ENCODE measurements at places on chromosomes 3 and 15.

DNA sequence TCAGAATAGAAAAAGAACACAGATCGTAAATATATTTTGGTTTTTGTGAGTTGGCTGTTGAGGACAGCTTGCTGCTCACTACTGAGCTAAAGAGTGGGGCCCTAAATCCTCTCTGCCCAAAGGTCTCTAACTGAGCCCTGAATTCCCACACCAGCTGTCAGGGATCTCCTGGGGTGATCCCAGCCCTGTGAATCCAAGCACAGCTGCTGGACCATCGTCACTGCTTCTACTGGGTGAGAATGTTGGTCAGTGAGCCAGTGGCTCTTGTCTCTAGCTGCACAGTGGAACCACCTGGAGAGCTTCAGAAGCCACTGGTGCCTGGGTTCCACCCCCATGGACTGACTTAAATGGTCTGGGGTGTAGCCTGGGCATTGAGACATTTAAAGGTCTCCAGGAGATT lies 90.5 kb upstream of the IL12A start:
- no peak for DNase-seq

DNA sequence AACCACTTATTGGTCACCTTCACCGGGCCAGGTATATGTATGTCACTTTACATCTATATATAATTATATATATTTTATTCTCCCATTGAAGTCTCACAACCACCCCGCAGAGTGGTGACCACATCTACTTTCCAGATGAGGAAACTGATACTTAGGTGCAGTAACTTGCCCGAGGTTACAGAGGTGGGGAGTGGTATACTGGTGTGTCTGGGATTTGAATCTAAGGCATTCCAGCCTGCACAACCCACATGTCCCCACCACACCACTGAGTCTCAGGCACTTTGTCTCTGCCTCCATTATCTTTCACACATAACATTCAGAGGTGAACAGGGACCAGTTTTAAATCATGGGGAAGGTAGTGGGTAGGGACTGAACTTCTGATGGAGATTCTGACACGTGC lies 261.4 kb downstream of the CTNNB1 start:
- DNase-seq = no peak

DNA sequence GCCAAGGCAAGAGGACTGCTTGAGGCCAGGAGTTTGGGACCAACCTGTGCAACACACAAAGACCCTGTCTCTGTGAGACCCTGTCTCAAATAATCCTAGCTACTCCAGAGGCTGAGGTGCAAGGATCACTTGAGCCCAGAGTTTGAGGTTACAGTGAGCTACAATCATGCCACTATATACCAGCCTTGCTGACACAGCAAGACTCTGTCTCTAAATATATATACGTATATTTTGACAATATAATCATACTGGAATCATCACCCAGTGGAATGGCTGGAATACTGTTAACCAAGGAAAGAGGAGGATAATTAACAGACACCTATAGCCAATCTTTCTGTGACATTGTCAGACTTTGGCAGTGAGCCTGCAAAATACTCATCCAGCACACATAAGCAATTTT lies 9.0 kb upstream of the MAP1A start:
- no peak for DNase-seq

GRCh38 chr3:174681784-174682183 lies 177.3 kb upstream of the NAALADL2 start:
- no peak for DNase-seq

- DNase-seq = no peak
These were observed 51.4 kb downstream of the CHL1 start for GRCh38 chr3:247916-248315.

DNA sequence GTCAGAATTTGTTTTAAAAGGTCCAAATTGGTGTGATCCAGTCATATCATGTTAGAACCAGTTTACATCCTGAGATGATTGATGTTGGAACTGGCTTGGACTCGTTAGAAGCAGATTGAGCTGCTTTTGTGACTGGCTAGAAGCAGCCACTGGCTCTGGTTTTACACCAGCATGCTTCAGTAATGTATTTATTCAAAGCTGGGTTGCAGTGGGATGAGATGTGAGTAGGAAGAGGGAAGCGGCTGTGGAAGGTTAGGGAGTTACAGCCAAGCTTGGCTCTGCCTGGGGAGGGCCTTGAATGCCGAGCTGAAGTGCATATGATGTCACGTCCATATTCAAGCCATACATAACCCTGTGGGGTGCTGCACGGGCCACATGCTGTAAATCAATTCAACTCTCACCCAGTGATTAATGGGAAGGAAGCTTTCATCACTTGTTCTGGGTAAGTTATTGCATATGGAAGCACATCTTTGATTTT lies 104.0 kb upstream of the SMAD3 start:
- no peak for DNase-seq

- DNase-seq = no peak
These were observed 4.9 kb downstream of the DUOXA2 start for GRCh38 chr15:45118996-45119395.

DNA sequence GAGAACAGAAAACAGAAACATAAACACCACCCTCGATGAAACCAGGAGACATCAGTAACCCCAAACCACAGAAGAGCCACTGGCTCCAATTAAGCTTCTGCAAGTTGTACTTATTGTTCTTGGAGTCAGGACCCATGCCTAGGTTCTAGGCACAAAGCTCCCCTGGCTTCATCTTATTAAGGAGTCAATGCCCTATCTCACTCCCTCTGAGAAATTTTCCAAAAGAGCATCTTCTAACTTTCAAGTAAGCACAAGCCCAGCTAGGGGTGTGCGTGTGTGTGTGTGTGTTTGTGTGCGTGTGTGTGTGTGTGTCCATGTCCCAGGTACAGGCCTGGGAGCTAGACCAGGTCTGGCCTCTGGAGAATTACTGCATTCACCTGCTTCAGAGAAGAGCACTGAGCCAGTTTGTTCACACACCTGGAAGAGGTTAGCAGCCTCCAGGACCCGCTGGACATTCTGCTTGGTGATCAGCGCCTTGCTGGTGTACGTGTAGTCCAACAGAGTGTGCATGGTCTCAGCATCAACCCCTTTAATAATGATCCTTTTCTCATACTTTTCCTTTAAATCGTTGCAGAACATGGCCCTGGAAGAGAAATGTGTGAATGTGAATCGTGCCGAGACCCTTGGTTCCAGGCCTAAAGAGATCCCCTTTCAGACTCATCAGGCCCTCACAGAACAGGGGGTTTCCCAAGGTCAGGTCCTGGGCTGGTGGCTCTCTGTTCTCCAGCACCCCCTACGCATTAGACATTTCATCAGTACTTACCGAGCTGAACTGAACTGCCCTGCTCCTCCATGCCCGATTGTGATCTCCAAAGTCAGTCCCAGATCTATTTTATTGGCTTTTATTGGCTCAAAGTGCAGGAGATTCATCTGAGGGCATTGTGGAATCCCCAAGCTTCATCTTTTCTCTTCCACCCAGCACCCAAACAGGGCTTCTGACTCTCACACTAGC lies 27.8 kb downstream of the KLHL6 start:
- DNase-seq = no peak

DNA sequence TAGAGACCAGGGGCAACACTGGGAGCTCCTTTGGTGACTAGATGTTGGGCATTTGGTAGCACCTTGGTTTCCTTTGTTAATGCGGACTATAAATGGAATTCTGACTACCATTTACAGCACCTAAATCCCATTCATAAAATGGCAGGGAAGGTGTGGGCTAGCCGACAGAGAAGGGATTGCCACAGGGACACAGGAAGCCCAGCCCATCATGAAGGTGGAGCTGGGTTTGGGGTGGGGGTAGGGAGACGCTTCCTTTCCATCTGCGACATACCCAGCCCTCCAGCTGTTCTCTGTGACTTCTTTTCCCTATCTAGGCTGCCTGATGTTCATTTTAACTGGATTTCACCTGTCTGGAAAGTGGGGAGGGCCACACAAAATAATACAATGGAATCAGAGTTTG lies 21.0 kb downstream of the ABHD2 start:
- DNase-seq = no peak

GRCh38 chr15:58109419-58109818 lies 28.8 kb upstream of the AQP9 start:
- no peak for DNase-seq

- no peak for DNase-seq
These were observed 84.6 kb downstream of the SLC9A9 start for GRCh38 chr3:143763564-143764162.

- no peak for DNase-seq
These were observed 27.3 kb upstream of the ST3GAL6 start for GRCh38 chr3:98735761-98736269.

DNA sequence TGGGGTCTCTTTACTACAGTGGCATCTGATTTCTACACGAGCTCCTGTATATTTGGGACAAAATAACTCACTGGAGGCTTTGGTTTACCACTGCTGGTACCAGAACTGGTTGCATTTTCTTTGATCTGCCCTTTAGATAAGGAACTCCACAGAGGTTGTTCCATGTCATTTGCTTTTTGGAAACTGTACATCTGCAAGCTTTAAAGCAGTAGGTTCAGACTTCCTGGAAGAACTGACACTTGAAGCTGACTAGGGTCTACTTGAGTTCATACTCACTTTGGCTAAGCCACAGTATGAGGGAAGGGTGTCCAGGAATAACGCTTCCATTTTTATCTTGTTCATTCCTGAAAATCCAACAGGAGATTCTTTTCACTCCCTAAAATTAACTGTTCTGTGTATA lies 86.4 kb downstream of the WWTR1 start:
- no peak for DNase-seq

- no peak for DNase-seq
These were observed 41.5 kb upstream of the RAF1 start for GRCh38 chr3:12705374-12705926.

- no peak for DNase-seq
These were observed 115.5 kb upstream of the ALDH1A3 start for GRCh38 chr15:100763835-100764750.

DNA sequence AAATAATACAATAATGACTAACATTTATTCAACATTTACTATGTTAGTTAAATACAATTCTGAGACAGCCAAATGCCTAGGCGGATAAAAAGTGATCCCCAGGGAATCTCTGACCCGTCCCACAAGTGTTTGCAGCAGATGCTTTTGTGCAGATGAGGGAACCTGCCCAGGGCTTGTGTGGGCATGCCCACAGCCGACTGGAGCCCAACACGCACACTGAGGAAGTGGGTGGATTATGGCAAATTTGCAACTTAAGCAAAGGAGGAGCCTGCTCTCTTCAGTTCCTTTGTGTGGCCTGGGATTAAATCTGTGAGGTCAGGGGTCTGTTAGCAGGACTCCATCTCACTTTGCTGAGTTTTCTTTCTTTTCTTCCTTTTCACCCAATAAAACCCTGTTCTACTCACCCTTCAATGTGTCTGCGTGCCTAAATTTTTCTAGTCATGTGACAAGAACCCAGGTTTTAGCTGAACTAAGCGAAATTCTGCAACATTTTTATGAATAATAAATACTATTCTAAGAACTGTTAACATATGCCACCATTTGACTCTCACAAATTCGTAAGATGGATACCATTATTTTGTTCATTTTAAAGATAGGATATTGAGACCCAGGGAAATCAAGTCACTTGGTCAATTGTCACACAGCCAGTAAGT lies 13.9 kb upstream of the RTP1 start:
- no peak for DNase-seq

DNA sequence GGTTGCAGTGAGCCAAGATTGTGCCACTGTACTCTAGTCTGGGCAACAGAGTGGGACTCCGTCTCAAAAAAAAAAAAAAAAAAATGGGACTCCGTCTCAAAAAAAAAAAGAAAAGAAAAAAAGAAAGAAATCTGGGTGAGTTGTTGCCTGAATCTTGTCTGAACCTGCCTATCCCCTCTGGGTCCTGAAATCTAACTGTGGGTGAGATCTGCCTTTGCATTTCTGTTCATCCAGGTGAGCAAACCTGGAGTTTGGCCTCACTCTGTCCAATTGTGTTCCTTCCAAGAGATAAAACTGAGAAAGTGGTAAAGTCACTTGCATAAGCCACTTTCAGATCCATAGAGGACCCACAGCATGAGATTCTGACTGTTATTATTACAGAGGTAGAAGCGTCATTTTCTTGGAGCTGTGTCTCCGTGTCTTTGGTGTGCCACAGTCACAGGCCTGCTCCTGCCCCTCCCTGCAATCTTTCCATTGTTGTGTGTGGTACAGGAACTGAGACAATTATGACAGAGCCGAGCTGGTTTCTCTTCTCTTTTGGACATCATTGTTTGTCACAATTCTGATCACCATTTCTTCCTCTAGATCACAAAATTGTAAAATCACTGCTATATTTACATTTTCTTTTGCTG lies 235.9 kb downstream of the LPP start:
- DNase-seq = peak; percentile 19

- no peak for DNase-seq
These were observed 895.6 kb downstream of the ROBO1 start for GRCh38 chr3:78872195-78872594.

- DNase-seq = no peak
These were observed 116.8 kb downstream of the CHST2 start for GRCh38 chr3:143236226-143236964.

GRCh38 chr3:141949972-141950371 lies 73.5 kb downstream of the ATP1B3 start:
- no peak for DNase-seq

- peak; percentile 48 for DNase-seq
These were observed at the start of gene ABHD14A for GRCh38 chr3:51974963-51975851. ABHD14A (plus strand) TSS chr3:51975064; CDS start chr3:51975136, 72 bp downstream.

DNA sequence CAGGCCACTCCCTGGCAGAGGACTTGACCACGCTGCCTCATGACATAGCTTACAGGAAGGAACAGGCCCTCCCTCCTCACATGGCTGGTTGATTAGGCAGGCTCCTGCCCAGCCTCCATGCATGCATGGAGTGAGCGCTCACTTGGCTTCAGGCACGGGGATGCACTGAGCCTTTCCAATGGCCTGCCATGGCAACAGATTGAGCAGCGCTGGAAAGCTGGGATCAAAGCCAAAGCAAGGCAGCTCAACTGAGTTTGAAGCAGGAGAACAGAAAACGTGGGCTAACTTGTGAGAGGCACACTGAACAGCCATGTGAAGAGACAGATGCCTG lies 5.9 kb upstream of the GRAMD2A start:
- DNase-seq = no peak

GRCh38 chr15:59335207-59335786 lies 37.4 kb downstream of the MYO1E start:
- DNase-seq = no peak

DNA sequence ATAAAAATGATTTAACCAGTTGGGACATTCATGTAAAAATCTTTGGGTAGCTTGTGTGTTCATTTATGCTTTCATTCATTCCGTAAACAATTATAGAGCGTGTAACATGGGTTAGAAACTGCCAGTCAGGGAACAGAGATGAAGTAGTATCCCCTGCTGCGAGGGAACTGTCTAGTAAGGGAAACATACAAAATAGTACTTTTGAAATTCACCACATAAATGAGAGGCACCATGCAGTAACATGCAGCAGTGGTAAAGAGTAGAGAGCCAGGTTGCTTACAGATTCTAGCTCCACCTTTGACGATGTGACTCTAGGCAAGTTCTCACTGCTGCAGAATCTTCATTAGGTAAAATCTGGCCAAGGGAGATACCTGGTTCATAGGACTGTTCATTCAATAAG lies 938 bp downstream of the DZIP3 start:
- DNase-seq = no peak

GRCh38 chr15:80214910-80215309 lies 37.1 kb downstream of the CTXND1 start:
- no peak for DNase-seq

All from activated T-cell treated with anti-CD3 and anti-CD28 coated beads for 4 hours (primary cell).